ENCODE measurements at places on chromosomes 4 and X.

GRCh38 chr4:99921174-99921573 is 25.2 kb downstream of the DNAJB14 start:
- DNase-seq: no peak

DNA sequence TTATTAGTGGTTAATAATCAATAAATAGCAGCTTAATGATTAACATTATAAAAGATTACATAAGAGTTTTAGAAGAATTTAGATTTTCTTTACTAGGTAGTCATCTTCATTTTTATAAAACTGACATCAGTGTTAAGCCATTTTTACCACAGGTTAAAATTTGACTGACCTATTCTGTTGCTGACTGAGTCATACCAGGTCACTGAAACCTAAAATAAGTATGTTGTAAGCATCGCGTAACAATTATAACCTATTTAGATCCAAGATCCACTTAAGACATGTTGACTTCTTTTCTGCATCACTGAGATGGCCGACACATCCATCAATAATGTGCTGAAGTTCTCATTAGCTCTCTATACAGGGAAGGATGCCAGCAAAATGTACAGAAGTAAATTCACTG is 36.7 kb downstream of the ARX start:
- no peak for DNase-seq

DNA sequence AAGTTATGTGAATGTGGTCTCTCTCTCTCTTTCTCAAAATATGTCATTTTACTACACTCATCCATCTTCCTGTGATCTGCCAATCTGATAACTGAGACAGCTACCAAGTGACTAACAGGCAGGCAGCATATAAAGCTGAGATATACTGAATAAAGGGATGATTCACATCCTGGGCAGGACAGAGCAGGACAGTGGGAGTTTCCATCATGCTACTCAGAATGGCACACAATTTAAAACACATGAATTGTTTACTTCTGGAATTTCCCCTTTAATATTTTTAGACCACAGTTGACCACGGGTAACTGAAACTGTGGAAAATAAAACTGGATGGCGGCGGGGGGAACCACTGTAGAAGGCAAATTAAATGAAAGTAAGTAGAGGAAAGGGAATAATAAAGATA is 58.6 kb upstream of the DCTD start:
- DNase-seq: peak; percentile 83

GRCh38 chrX:50721764-50722521 is 92.1 kb downstream of the SHROOM4 start:
- DNase-seq: no peak

DNA sequence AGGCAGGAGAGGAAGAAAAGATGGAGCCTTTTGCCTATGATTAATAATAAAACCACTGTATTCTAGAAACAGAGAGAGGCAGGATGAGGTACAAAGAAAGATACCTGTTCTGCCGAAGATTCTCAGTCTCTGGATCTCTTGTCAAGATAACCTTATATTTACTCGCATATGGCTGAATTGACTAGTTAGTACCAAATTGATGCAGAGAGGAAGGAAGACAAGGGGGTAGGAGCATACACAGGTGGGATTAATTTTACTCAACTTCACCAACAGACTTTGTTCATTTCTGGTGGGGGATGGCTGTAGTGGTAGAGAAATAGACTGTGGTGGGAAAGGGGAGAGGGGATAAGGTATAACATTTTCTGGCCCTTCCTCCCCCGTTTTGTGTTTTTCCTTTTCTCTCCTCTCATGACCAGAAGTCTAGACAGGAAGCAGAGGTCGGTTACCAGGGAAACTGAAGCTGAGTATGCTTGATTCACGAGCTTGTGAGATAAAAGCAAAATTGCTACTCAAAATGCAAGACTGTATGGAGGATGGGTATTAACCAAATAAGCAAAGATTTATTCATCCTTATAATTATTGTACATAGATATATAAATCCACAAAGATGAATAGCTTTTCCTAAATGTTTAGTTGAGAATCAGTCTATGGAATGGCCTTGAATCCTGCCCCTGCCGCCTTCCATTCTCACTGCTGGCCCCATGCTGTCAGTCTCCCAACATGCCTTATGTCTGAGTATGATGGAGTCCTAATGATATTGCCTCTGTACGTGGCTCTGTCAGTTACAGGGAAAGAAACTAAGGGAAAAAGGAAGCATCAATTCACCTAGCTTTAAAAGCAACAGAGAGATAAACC is 17.8 kb upstream of the PAGE2B start:
- peak; percentile 19 for DNase-seq

DNA sequence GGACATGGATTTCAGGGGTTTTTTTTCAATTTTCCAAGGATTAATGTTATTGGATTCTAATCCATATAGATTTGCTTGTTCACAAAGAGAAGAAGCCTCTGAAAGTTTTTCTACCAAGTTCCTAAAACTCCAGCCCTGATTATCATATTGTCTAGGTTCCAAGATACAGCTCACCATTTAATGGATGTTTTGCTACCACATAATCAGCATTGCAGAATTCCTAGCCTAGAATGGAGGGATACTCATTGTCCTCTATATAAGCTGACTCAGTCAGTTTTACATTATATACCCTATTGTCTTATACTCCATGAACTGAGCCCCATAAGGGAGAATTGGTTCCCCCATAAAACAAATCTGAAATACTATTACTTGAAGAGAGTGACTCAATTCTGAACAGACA is 664.7 kb upstream of the FAM241A start:
- DNase-seq: no peak

GRCh38 chr4:185997296-185997695 is 71.7 kb upstream of the TLR3 start:
- no peak for DNase-seq

GRCh38 chrX:76148041-76148665 is 24.7 kb upstream of the PBDC1 start:
- peak; percentile 9 for DNase-seq

GRCh38 chr4:173532725-173533511 is 2.9 kb upstream of the HAND2 start:
- no peak for DNase-seq

DNA sequence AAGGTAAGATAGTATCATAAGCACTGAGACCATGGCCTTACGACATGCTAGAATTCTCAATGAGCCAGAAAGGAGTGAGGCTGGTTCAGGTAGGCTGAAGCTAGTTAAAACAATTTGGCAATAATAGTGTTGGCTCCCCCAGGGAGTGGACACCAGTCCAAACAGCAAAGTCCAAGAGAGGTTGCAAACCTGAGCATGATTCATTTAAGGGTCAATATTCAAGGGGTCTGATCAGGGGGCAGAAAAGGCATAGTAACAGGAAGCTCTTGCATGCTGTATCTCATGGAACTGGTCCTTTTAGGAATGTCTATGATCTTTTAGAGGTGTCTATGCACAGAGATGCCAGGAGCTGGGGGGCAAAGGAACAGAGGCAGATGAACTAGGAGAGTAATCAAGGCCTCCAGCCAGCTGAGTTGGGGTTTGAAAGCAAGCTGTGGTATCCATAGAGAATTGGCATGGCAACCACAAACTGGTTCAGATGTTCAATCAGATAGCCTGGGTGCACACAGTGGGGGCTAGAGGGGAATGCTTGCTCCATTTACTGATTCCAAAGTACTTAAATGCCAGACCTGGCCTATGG is 5.1 kb downstream of the GJB1 start:
- DNase-seq: no peak

- DNase-seq: no peak
Measured at GRCh38 chrX:130719413-130719812, 183.6 kb downstream of the ENOX2 start.

GRCh38 chr4:11323771-11324170 is 104.9 kb downstream of the HS3ST1 start:
- DNase-seq: no peak
